ENCODE measurements at places on chromosomes 1 and 21. TPM values are rescaled to one million over a fixed set of nuclear protein-coding genes. Genes with fewer than 3 reads are reported as not detected.

The C1orf185 gene
- not detected for total RNA-seq

The ZNF436 gene
- total RNA-seq = 18.5 TPM

The RAB3B gene
- 2.9 TPM for total RNA-seq

The HSPG2 gene
- 87.7 TPM for total RNA-seq

- no peak overlapping the region for H3K4me3 ChIP-seq
- H3K4me1 ChIP-seq = peaks cover 12% of the 10 kb centered on the region
- no peaks in the 10 kb centered on the region for H3K27me3 ChIP-seq
- H3K36me3 ChIP-seq = no peaks in the 10 kb centered on the region
Measured at GRCh38 chr1:103112546-103112945, 4.2 kb upstream of the COL11A1 start.

GRCh38 chr1:76142771-76143540 lies 68.4 kb downstream of the ST6GALNAC3 start:
- H3K27me3 ChIP-seq = no peaks in the 10 kb centered on the region
- no peak for DNase-seq
- H3K4me1 ChIP-seq = no peaks in the 10 kb centered on the region
- H3K4me3 ChIP-seq = no peak overlapping the region
- no peak overlapping the region for H3K27ac ChIP-seq
- no peaks in the 10 kb centered on the region for H3K36me3 ChIP-seq

DNA sequence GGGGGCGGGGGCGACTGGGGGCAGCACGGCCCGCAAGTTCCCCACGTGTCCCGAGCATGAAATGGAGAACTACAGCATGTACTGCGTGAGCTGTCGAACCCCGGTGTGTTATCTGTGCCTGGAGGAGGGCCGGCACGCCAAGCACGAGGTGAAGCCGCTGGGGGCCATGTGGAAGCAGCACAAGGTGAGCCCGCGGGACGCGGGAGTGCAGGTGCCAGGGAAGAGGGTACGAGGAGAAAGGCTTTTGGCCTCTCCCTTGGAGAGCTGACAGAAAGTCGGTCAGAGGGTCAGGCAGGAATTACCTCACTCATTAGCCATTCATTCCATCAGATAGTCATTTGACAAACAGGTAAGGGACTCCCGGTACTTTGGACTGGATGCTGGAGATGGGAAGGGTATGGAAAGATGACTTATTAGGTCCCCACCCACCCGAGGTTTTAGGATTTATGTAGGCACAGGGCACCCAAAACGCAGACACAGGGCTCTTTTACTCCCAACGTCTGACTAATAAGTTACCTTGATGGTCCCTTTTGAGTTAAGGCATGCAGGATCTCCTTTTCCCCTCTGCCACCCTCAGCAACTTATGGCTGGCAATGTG lies 2.1 kb downstream of the TRIM67 start:
- peaks cover 26% of the 10 kb centered on the region for H3K4me1 ChIP-seq
- H3K27me3 ChIP-seq = peaks cover 17% of the 10 kb centered on the region
- no peak for DNase-seq
- no peaks in the 10 kb centered on the region for H3K36me3 ChIP-seq
- H3K27ac ChIP-seq = no peak overlapping the region

DNA sequence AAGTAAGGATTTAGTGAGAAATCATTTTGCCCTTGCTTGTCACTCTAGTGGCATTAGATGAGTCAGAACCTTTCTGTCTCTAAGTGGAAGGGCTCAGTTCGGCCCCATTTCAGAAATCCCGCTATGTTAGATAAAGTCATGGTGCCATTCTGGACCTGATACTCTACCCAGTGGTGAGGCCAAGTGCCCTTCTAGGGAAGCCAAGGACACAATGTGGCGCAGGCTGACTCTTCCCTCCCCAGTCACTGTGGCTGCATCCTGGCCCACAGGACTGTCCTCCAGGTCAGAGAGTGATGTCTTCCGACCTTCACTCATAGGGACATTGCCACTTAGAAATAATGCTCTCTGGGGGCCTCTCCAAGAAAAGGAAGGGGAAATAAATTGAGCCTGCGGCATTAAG lies 48.3 kb upstream of the MTR start:
- H3K36me3 ChIP-seq = no peaks in the 10 kb centered on the region
- H3K4me1 ChIP-seq = no peaks in the 10 kb centered on the region
- H3K27me3 ChIP-seq = no peaks in the 10 kb centered on the region
- H3K27ac ChIP-seq = no peak overlapping the region

- no peaks in the 10 kb centered on the region for H3K27me3 ChIP-seq
- no peak for DNase-seq
- no peak overlapping the region for H3K27ac ChIP-seq
- no peak overlapping the region for H3K4me3 ChIP-seq
- peaks cover 6% of the 10 kb centered on the region for H3K4me1 ChIP-seq
Measured at GRCh38 chr1:246106342-246106763, 400.7 kb downstream of the SMYD3 start.

- DNase-seq = no peak
- H3K27me3 ChIP-seq = no peaks in the 10 kb centered on the region
- H3K27ac ChIP-seq = no peak overlapping the region
- H3K4me1 ChIP-seq = peaks cover 36% of the 10 kb centered on the region
- H3K4me3 ChIP-seq = no peak overlapping the region
- no peaks in the 10 kb centered on the region for H3K36me3 ChIP-seq
Measured at GRCh38 chr21:29184037-29184436, 53.6 kb downstream of the MAP3K7CL start.

Measured in body of pancreas (tissue), 4 donors.